Activated CD4-positive, CD25-positive, alpha-beta regulatory T cell treated with anti-CD3 and anti-CD28 coated beads, Interleukin-2, amount 50 U/mL, for 16 hours (primary cell): ENCODE measurements at places on chromosomes 1 and 21.

- DNase-seq: no peak
Observed at GRCh38 chr1:41044187-41044586, 22.7 kb upstream of the SLFNL1 start.

DNA sequence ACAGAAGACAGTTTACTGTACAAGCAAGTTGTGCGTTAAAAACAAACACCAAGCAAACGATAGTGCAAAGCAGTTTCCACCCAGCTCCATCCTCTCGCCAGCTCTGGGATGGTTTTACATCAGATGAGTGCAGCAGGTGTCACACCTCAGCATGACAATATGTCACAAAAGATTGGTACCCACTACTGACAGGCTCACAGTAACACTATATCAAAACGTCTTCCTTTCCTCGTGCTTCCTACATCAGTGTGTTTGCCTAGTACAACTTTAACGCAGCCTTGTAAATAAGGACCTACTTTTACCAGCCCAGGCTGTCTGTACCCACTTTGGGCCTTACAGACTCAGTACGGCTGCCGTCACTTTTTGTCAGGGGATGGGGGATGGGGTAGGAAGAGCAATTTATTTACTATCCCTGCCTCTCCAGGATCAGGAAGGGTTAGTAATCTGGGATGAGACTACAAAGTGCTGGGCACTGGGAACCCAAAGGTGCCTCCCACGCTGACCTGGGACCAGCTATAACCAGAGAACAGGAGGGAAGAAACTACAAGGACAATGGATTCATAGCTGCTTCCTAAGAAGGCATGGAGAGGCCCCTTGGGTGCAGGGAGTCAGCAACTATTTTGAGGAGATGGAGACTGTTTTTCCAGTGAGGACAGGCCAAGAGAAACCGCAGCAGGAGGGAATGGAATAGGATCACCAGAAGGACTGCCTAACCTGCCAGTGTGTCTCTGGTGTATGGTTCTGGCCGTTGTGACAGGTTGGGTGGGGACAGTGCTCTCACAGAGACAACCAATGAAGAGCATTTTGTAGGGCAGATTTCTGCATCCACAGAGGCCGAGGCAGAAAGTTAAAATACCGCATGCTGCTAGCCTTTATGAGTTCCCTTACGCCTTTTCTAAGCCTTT lies 30.2 kb downstream of the RUNX3 start:
- no peak for DNase-seq

DNA sequence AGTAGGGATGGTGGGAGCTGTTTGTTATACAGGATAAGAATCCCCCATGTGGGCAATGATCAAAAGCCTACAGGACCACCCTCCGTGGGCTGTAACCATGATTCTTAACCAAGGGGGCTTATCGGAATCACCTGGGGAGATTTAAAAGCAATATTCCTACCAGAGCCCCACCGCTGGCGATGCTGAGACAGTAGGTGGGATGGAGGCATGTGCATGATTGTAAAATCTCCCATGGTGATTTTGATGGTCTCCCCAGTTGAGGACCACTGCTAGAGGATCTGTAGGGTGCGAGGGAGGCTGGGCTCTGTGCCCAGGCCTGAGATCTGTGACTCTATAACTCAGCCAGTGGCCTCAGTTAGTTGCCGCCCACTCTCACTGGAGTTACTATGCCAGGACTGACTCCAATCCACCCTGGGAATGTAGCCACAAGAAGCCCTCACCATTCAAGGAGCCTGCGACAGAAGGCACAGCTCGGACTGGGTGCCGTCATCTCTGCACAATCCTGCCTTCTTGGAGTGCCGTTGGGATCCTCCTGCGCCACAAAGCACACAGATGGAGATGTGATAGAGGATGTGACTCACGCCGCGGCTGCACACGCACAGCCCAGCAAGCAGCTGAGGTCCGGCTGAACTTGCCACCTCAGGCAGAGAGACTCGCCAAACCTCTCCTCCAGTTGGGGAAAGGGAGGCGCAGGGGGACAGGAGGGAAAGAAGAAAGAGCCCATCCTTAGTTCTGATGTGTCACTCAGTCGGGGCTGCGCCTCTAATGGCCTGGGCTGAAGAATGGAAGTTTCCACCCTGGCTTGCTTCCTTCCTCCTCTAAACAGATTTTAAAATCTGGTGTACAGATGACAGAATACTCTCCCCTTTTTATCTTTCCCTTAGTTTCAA lies 26.5 kb downstream of the AKNAD1 start:
- DNase-seq: no peak

- no peak for DNase-seq
Observed at GRCh38 chr1:56438901-56439551, 140.3 kb downstream of the PLPP3 start.

GRCh38 chr21:46641656-46642055 lies 6.2 kb downstream of the PRMT2 start:
- DNase-seq: no peak

DNA sequence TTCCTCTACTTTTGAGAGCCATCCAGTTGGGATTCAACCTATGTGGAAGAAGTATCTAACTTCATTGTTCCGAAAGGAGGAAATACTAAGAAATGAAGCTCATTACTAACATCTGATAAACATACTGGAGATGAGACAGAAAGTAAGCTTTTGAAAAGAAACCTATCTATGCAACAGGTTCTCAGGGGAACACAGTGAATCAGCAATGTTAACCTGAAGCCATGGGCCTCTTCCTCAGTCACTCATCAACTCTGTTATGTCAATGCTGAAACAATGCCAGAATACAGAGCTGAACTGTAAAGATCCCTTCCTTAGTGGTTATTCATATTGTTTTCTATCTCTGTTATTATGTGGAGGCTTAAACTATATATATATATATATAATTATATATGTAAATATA lies 55.5 kb upstream of the ESRRG start:
- DNase-seq: no peak

DNA sequence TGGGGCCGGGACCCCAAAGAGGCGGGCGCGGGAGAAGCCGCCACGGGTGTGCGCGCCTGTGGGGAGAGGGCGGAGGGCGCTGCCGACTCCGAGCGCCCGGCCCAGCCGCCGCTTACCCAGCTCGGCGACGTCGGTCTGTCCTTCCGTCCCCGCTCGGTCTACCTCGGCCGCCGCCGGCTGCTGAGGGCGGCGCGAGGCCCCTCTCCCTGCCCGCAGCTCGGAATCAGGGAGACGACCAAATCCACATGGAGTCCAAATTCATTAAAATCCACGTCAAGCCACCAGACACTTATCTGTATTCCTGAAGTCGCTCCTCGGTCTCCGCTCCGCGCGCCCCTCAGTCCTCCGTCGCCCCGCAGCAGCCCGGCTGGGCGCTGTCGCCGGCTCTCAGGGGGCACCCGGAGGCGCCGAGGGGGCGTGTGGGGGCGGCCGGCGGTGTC lies 637 bp downstream of the PLXNA2 start:
- DNase-seq: no peak

DNA sequence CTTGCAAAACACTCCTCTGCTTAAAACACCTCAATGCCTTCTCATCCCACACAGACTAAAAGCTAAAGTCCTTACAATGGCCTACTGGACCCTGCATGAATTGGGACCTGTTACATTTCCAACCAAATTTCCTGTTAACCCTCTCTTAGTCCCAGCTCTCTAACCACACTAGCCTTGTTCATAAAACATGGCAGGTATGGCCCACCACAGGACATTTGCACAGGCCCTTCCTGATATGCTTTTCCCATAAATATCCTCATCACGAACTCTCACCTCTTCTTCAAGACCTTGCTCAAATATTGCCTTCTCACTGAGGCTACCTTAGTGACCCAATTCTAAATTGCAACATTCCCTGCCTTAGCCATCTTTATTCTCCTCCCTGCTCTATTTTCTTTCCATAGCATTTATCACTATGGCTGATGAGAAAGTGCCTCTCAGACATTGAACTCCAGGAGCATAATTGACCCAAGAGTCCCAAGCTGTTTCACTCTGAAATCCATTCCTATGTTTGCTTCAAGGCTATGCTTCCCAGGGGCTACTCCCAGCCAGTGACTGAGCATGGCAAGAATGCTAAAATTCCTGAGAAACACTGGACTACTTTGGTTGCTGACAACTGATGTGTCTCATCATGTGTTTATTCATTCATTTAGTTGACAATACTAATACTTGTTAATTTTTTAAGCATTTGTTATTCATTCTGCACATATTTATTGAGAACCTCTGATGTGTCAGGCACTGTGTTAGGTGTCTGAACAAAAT lies 2.7 kb upstream of the PALMD start:
- no peak for DNase-seq

GRCh38 chr1:220893701-220894024 lies 14.4 kb downstream of the HLX start:
- no peak for DNase-seq

GRCh38 chr1:205515781-205516253 lies 11.3 kb downstream of the CDK18 start:
- DNase-seq: no peak

- no peak for DNase-seq
Observed at GRCh38 chr1:115830963-115831362, 10.0 kb downstream of the NHLH2 start.

- no peak for DNase-seq
Observed at GRCh38 chr1:11714831-11715575, 20.9 kb upstream of the AGTRAP start.

GRCh38 chr1:10916991-10917390 lies 95.5 kb upstream of the TARDBP start:
- no peak for DNase-seq
